ENCODE measurements at places on chromosomes 4 and X.
A peak's percentile ranks its signal among the peaks of the same experiment; 100 is the strongest.

DNA sequence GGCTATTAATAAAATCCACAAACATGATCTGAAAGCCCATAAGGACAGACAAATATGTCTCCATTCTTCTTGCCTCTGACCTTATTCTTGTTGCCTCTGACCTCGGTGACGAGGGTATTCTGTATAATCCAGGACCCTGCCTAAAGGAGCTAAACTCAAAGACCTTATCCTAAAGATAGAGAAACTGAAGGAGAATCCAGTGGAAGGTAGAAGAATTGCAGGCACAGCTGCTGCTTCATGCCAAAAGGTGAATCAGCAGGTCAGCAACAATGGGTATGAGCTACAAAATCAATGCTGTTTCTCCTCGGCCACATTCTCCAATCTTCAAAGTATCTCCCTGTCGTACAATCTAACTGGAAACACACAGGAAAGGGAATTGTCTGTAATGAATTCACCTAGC is 71.4 kb downstream of the INTS6L start:
- DNase-seq = no peak

- no peak for DNase-seq
Observed at GRCh38 chr4:108433832-108434231, 186.5 kb upstream of the RPL34 start.

DNA sequence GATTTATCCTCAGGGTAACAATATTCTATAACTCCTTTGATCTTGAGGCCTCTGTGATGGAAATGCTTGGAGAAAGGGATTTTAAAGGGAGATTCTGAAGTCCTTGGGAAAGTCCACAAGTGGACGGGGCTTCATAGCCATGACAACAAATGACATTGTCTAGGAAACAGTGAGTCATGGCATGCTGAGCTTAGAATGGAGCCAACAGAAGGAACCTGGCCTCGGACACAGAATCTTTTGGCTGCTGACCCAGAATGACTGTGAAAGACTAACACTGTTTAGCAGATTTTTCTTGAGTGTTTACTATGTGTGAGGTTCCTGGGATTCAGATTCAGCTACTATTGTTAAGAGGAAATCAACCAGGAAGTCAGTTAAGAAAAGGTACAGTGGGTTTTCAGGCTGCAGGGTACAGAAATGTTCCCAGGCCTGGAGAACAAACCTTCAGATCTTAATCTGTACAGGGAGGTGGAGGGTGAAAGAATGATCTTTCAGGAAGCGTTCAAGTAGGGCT is 18.1 kb upstream of the CXCL2 start:
- no peak for DNase-seq

GRCh38 chr4:138891631-138892031 is 124.0 kb upstream of the NOCT start:
- no peak for DNase-seq

DNA sequence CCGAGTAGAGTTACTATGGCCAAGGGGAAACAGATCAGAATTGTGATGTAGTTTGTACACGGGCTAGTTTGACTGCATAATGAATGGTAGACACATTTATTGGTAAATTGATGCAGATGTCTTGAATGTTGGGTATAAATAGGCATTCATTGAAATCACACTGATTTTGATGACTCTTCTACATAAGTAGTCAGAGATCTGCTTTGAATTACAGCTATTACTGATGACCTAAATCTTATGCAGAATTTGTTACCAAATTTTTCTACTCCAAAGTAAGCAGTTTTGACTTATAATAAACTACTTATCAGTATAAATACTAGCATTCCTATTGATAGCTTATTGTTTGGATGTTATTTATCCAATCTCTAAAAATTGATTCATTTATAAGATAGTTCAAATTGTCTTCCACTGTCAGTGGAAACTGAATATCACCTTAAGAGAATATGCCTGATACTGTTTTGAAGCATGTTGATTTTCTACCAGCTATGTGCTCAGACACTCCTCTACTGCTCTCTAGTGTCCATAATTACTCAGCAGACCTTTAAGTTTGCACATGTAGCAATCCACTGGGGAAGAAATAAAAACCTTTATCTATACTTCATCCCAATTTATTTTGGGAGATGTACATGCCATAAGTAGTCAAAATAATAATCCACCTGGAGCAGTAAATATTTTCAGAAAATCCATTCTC is 120.3 kb downstream of the RASL11B start:
- peak; percentile 47 for DNase-seq

GRCh38 chr4:185480016-185480732 is 8.6 kb upstream of the CCDC110 start:
- no peak for DNase-seq

- peak; percentile 96 for DNase-seq
Observed at GRCh38 chr4:107930821-107931774, at the start of gene CYP2U1. TSS of gene CYP2U1 (plus strand) at chr4:107931549. CDS start at chr4:107931644, 95 bp downstream.
